ENCODE measurements at places on chromosomes 3 and 15.

DNA sequence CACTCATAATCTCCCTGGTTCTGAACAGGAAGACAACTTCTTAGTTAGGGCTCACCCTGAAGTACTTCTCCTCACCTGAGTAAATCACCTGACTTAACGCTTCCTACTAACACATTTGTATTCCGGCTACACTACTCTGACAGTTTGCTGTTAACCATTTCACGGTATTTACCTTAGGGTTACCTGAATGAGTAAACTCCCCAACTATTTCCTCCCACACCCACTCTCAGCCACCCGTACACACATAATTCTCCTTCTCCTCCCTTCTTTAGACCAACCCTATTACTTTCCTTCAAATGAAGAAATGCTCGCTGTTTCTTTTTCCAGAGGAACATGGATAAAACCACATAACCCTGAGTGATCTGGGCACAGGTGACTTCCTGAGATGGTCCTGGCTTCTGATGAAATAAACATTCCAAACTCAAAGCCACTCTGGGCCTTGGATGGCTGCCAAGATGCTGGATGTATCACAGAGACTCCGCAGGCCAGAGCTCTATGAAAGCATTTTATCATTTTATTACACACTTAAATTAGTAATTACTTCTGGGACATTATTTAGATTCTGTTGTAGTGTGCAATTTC lies 183.6 kb upstream of the ATP11B start:
- DNase-seq, result no peak

DNA sequence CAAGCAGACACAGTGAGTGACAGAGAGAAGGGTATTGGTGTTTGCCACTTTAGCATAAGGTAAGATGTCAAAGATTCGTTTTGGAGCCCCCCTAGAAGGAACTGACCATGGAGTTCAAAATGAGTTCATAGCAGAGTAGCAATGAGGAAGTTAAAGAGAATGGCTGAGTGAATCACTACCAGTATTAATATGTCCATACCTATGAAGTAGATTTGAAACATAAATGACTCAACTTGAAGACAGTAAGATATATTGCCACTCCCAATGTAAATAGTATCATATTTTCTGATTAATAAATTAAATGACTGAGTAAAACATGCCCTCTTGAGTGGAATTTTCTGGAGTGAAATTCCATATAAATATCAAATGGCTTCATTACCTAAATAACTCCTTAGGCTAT lies 675.1 kb downstream of the NLGN1 start:
- no peak for DNase-seq

- DNase-seq, result no peak
Observed at GRCh38 chr15:74180881-74181602, 7.5 kb downstream of the ISLR start.

DNA sequence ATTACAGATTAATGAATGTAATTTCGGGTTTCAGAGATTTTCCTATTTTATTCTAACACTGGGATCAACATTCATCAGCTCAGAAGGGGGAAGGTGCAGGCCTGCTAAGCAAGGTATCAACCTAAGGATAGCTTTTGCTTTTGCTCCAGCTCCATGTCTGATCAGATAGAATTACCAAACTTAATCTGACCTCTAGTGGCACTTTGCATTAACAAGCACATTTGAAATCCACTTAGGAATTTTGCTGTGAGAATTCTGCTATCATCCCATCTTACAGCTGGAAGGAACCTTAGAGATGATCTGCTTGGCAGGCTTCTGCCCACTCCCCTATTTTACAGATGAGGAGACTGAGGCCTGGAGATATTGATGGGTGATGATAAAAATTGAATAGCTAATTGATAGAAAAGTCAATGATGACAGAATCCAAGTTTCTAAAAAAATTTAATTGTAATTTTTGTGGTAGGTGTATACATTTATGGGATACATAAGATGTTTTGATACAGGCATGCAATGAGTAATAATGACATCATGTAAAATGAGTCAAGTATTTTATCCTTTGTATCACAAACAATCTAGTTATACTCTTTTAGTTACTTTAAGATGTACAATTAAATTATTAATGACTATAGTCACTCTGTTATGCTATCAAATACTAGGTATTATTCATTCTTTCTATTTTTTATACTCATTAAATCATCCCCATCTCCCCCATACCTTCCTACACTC lies 209.2 kb upstream of the ZPLD1 start:
- DNase-seq, result no peak

DNA sequence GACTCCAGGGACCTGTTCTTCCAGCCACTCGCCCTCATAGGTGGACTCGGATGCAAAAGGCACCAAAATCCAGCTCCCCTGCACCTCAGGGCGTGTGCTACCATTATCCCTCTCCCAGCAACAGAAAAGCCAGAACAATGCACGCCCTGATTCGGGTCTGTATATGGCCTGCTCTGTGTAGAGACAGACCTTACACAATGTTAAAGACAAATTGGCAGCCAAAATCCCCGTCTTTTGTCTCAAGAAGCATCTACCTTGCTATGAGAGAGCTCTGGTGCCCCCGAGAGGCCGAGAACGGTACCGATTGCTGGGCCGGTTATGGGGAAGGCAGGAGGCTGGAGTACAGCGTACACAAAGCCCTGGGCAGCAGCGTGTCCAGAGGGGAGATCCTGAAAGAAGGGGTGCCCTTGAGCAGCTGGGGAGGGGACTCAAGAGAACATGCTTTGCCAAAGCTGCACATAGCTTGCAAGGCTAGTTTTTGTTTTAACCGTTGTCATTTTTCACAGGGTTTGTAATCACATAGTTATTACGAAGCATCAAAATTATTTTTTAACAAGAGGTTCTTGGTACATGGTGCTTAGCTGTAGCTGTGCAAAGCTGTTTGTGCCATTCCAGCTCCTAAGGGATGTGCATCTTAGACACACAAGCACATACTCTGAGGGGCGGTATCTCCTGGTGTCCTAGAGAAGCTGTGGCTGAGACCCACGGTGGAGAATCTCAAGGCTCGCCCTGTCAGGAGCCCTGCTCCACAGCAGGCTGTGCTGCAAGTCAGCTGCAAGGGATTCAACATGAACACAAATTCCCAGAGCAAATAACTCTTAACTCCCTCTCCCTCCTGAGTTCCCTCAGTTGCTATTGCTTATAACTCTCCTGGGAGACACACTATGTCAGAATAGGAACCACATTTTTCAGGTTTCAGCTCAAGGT lies 461.5 kb upstream of the PPP2R3A start:
- DNase-seq, result peak; percentile 41

GRCh38 chr3:171809611-171809860 lies 747 bp downstream of the PLD1 start:
- DNase-seq, result no peak

DNA sequence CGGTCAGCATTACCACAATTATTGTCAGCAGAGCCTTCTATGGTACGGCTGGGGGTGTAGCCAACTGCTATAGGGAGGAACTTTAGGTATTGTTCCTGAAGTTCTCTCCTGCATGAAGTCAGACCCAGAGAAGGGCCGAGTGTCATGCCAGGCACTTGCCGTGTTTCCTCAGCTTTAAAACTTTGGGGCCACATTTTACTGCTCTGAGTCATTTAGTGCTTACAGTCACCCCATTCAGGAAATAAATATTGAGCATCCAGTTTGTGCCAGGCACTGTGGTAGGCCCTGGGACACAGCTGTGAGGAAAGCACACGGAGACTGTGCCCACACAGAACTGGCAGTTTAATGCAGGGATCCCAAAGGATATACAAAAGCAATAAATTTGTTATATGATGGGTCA lies 54.5 kb upstream of the APEH start:
- no peak for DNase-seq

- no peak for DNase-seq
Observed at GRCh38 chr3:89908711-89909213, 801.3 kb downstream of the EPHA3 start.

DNA sequence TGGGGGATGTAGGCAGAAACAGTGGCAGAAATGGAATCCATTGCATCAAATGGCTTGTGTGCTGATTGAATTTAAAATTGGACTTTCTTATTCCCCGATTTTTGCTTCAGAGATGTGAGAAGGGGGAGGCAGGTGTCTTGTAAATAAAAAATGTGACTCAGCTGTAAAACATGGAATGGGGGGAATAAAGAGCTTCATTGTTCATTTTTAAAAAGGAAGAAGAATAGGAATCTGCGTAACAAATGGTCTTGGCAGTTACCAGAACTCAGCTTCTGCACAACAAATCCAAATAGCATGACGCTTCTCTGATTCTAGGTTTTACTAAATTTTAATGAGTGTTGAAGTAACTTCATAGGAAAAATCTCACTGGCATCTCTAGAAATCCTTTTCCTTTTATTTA lies 323.9 kb upstream of the GBE1 start:
- no peak for DNase-seq

- DNase-seq, result no peak
Observed at GRCh38 chr3:36842275-36842674, 77.9 kb upstream of the DCLK3 start.

DNA sequence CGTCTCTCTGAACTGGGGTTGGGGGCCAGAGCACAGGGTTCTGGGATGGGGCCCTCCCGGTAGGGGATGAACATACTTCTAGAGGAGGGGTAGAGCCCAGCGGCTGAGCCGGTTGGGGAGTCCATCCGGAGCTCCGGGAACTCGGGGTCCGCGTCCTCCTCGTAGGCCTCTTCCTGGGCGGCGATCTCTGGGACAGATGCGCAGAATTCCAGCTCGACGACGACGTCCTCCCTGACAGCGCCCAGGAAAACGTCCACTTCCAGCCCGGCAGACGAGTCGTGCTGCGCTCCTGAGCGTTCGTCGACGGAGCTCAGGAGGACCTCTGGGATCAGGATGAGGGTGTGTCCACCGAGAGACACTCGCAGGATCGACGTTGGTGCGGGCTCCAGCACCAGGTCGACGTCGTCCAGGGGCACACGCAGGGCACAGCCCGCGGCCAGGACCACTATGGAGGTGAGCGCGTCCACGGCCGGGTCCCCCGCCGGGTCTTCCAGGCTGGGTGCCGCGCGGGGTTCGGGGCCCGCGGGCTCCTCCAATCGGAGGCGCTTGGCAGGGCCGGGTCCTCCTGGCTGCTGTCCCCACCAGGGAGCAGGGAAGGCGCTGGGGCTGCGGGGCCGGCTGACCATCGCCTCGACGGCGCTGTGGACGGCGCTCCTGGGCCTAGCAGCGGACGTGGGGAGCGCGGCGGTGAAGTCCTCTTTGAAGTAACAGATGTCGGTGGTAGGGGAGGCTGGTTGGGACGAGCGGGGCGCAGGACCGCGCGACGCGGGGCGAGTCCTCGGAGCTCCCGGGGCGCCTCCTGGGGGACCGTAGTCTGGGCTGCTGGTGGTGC lies 474 bp downstream of the PRR23B start:
- no peak for DNase-seq

- DNase-seq, result no peak
Observed at GRCh38 chr3:100089812-100090668, 24.3 kb downstream of the FILIP1L start.

DNA sequence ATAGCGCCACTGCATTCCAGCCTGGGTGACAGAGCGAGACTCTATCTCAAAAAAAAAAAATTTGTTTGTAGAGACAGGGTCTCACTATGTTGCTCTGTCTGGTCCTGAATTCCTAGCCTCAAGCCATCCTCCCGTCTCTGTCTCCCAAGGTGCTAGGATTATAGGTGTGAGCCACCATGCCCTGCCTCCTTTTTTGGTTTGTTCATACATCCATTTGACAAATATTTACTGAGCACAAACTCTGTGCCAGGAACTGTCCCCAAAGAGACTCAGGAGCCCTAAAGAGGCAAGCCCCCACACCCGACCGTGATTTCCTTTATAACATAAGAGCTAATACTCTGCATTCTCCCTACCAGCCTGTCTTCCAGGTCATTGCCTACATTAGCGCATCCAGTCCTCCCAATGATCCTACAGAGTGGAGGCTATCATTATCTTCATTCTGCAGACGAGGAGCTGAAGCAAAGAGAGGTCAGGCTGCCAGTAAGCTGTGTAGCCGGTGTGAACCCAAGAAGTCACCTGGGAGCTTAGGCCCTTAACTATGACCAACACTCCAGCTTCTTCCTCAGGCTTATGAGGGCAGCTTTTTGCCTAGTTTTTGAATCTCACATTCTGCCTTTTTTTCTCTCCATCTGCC lies 6.3 kb upstream of the PXK start:
- DNase-seq, result no peak

- no peak for DNase-seq
Observed at GRCh38 chr3:155465664-155466063, 172.2 kb upstream of the STRIT1 start.

DNA sequence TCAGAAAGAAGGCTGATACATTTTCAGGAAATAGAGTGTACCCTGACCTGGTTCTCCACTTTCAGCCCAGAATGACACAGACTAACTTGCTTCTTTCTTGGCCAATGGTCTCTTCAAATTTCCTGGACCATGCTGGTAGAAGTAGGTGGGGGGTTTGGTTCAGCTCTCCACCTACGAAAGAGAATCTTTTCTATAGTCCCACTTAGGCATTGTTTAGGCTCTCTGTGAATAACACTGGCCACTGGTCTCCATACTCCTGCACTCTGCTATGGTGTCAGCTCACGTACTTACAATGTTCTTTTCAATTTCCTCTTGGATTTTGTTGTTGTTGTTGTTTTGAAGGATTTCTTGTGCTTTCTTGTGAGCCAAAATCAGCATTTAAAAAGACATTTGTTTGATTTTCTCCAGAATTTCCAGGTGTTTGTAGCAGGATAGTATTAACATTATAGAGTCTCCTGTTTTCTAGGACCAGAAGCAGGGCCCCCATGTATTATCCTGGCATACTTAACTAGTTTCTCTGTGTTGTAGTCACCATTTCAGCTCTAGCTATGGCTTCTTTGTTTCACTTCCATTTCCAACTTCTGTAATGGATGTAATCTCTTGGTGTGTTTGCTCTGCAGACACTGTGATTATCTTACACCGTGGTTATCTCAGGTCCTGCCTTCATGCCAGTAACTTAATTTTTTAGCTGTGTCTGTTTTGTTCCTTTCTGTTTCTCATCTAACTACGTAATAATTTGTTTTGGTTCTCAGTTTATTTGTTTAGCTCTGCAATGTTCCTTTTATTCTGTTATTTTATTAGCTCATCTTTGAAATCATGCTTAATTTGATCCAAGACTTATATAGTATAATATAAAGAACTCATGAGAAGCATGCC lies 61.4 kb downstream of the CHRNA7 start:
- no peak for DNase-seq

GRCh38 chr15:44029003-44029402 lies 166.1 kb downstream of the FRMD5 start:
- DNase-seq, result no peak

- DNase-seq, result no peak
Observed at GRCh38 chr15:39419651-39420050, 161.2 kb upstream of the THBS1 start.

DNA sequence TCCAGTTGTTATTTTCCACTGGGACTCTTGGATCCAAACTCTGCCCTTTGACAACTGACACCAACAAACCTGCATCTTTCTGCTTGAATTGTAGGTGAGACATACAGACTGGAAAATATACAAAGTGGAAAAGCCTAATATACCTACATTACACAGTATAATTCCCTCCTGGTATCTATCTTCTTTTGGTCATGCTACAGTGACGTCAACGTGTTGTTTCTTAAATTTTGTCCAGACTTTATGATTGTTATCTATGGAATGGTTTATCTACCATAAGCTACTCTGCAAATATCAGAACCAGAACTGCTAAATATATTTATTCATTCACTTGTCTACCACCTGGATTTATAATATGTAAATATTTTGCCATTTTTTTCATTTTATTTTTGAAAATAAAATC lies 264.3 kb upstream of the ZPLD1 start:
- no peak for DNase-seq
